ENCODE measurements at places on chromosomes 5 and 9. TPM values are rescaled to one million over a fixed set of nuclear protein-coding genes. Genes with fewer than 3 reads are reported as not detected.

DNA sequence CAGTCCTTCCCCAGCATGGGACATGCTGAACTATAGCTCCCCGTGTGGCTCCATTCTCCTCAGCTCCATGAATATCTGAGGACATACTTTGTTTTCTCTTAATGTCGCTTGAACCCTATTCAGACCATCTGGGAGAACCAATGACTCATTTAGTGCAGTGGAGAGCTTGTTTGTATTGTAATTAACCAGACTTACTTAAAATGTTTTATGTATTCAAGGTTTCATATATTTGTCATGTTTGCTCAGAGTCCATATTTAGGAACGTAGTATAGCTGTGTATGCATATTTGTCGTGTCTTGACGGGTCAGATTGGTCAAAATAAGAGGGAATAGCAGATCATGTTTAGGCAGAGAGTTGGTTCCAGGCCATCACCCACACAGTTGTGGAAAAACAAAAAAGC lies 150.1 kb upstream of the NTRK2 start:
- no peak for DNase-seq
- H3K27ac ChIP-seq = no peak overlapping the region
- H3K27me3 ChIP-seq = no peaks in the 10 kb centered on the region
- H3K4me1 ChIP-seq = no peaks in the 10 kb centered on the region

Gene WDR36
- total RNA-seq = 97.7 TPM

- no peaks in the 10 kb centered on the region for H3K4me1 ChIP-seq
- peaks cover 12% of the 10 kb centered on the region for H3K36me3 ChIP-seq
- no peak overlapping the region for H3K4me3 ChIP-seq
- DNase-seq = no peak
- no peaks in the 10 kb centered on the region for H3K27me3 ChIP-seq
- H3K27ac ChIP-seq = no peak overlapping the region
Observed at GRCh38 chr5:138927979-138928378, 52.8 kb upstream of the LRRTM2 start.

- H3K4me1 ChIP-seq = no peaks in the 10 kb centered on the region
- H3K36me3 ChIP-seq = no peaks in the 10 kb centered on the region
- no peaks in the 10 kb centered on the region for H3K27me3 ChIP-seq
- no peak overlapping the region for H3K27ac ChIP-seq
- DNase-seq = no peak
Observed at GRCh38 chr5:8981496-8981895, 564.4 kb downstream of the SEMA5A start.

DNA sequence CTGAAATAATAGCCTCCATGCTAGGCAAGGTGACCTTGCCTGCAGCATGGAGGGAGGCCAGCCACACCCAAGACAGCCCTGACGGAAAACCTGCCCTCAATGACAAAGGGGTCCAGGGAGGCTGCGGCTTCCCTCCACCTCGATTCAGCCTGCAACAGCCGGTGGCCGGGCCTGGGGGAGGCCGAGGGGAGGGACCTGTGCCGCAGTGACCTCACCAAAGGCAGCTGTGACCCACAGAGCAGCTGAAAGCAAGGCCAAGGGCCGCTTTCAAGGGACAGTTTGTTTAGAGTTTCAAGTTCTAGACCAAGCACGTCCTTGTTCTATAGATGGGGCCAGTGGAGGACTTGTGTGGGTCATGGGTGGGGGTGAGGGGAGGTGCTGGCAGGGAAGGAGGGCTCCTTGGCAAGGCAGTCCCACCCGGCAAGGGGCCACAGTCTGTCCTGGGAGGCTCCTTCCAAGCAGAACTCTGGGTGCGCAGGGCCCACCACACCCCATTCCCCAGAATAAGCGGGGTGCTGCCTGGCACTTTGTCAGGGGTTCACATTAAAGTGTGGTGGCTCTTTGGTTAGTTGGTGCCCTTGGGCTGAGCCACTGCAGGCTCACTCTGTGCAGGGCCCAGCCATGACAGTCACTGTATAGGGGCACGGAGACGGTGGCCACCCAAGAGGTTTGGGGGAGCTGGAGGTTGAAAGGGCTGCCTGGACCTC lies 226.5 kb downstream of the FANCC start:
- peaks cover 13% of the 10 kb centered on the region for H3K4me1 ChIP-seq
- no peak overlapping the region for H3K27ac ChIP-seq
- H3K36me3 ChIP-seq = no peaks in the 10 kb centered on the region
- H3K27me3 ChIP-seq = no peaks in the 10 kb centered on the region
- H3K4me3 ChIP-seq = no peak overlapping the region

- peaks cover 1% of the 10 kb centered on the region for H3K36me3 ChIP-seq
- H3K27me3 ChIP-seq = no peaks in the 10 kb centered on the region
- no peak for DNase-seq
- H3K27ac ChIP-seq = no peak overlapping the region
- peaks cover 24% of the 10 kb centered on the region for H3K4me1 ChIP-seq
Observed at GRCh38 chr5:40605295-40605958, 74.3 kb upstream of the PTGER4 start.

DNA sequence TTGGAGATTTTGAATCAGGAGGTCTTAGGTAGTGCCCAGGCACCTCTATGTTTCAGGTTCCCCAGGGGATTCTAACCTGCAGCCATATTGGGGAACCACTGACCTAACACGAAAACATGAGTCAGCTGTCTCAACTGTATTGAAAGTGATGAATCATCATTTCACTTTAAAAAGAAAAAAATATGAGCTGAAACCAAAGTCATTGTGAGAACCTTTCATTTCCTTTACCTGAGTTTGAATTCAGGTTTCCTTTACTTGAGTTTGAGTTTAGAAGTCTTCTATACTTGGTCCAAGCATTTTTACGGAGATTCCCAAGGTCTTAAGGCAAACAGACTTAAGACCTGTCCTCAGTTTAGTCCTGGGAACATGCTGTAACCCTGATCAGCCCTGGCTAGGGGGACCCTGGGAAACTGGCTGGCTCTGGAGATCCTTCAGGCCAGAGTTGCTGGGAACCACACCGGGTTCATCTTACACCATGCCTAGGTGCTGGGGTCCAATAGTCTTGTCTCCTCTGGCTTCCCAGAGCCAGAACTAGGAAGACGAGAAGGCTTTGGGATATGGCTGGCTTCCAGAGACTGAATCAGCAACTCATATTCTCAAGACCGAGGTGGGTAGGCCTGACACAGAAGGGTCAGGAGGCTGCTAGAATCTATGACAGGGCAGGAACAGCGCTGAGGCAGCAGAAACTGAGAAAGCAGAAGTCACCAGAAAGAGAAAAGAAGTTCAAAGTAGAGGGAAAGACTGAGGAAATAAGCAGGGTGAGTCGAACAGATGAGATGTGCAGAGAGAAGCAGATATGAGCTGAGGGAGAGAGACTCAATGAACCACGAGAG lies 16.4 kb upstream of the PDCD1LG2 start:
- DNase-seq = peak; percentile 70
- H3K36me3 ChIP-seq = peaks cover 2% of the 10 kb centered on the region
- peaks cover 15% of the 10 kb centered on the region for H3K4me1 ChIP-seq
- peak overlapping the region; percentile 73 for H3K27ac ChIP-seq

GRCh38 chr5:133111299-133111698 lies 59.5 kb downstream of the HSPA4 start:
- H3K36me3 ChIP-seq = peaks cover 7% of the 10 kb centered on the region
- DNase-seq = peak; percentile 94
- H3K27ac ChIP-seq = no peak overlapping the region
- peaks cover 28% of the 10 kb centered on the region for H3K4me1 ChIP-seq
- H3K4me3 ChIP-seq = no peak overlapping the region

- H3K36me3 ChIP-seq = peaks cover 36% of the 10 kb centered on the region
- no peak overlapping the region for H3K4me3 ChIP-seq
- no peak for DNase-seq
- H3K27me3 ChIP-seq = peaks cover 5% of the 10 kb centered on the region
Observed at GRCh38 chr5:86623785-86624483, 6.2 kb downstream of the COX7C start.

Gene SLC46A2
- not detected for total RNA-seq

GRCh38 chr9:136750526-136750925 lies 2.2 kb upstream of the LCN6 start:
- peak overlapping the region; percentile 34 for H3K27ac ChIP-seq
- H3K27me3 ChIP-seq = peaks cover 1% of the 10 kb centered on the region

Gene OGN
- not detected for total RNA-seq

Gene GPR151
- total RNA-seq = not detected

DNA sequence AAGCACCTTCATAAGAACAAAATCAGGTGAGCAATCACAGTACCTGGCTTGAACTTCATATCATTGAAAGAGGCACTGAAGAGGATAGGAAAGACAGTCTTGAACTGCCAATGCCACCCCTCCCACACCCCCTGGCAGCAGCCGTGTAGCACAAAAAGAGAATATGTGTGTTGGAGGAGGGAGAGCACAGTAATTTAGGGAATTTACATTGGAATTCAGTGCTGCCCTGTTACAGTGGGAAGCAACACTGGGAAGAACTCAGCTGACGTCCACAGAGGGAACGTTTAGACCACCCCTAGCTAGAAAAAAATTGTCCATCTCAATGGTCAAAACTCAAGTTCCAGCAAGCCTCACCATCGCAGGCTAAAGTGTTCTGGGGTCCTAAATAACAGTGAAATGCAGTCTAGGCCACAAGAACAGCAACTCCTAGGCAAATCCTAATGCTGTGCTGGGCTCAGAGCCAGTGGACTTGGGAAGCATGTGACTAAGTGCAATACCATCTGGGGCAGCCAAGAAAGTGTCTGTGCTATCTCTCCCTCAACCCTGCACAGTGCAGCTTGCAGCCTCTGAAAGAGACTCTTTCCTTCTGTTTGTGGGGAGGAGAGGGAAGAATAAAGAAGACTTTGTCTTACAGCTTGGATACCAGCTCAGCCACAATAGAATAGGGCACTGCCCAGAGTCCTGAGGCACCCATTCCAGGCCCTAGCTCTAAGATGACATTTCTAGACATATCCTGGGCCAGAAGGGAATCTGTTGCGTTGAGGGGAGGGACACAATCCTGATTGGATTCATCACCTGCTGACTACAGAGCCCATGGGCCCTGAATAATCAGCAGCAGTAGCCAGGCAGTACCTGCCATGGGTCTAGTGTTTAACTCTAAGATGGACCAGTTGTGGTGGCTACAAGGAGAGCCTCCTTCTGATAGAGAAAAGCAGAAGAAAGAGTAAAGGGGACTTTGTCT lies 62.1 kb upstream of the VLDLR start:
- H3K36me3 ChIP-seq = no peaks in the 10 kb centered on the region
- no peak overlapping the region for H3K27ac ChIP-seq
- no peaks in the 10 kb centered on the region for H3K4me1 ChIP-seq
- H3K4me3 ChIP-seq = no peak overlapping the region
- H3K27me3 ChIP-seq = no peaks in the 10 kb centered on the region

Gene PCDHAC2
- total RNA-seq = not detected

Measured in activated CD4-positive, alpha-beta T cell treated with anti-CD3 and anti-CD28 coated beads, Interleukin-2, amount 10 ng/mL, durations not matched to agents 24 days and 14 days (primary cell).